ENCODE measurements at places on chromosomes 5 and 9.

DNA sequence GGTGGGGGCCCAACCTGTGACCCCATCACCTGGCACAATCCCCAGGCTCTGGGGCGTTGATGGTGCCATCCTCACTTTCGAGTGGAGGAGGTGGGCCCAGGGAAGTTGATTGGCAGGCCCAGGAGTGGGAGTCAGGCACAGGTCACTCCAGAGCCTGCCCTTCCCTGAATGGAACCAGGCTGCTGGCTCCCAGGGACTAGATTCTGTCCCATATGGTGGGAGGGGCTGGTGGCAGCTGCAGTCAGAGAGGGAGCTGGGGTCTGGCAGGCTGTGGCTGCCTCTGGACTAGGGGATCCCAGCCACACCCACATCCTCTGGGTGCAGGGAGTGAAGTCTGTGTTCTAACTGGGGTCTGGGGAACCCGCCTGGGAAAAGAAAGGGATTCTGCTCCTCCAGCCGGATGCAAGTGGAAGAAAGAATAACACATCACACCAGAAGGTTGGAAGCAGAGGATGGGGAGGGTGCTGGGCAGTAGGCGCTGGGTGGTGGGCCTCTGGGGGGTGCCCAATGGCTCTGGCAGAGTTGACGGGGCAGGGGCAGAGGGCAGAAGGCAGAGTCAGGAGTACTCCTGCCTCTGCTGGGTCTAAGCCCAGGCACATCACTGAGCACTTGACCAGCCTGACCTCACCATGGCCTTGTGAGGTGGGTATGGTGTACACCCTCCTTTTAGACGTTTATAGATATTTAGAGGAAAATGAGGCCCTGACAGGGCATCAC is 25.8 kb downstream of the CEL start:
- no peak for DNase-seq

GRCh38 chr5:160699301-160699700 is 152.7 kb downstream of the ATP10B start:
- DNase-seq: no peak

DNA sequence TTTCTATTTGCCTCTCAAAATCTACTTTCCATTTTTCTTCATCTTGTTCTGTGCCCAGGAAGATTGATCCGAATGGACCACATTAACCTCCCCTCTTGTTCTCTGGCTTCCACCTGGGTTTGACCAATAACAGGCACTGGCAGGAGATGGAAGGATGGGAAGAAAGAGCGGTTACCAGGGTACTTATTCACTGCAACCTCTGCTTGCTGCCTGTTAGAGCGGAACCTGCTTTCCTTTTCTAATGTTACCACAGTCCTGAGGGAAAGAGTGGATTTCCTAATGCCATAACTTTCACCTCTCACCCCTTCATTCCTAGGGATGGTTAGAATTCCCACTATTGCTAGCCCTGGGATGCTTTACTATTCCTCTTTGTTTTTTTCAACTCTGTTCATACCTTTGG is 262.1 kb downstream of the RFX3 start:
- no peak for DNase-seq

DNA sequence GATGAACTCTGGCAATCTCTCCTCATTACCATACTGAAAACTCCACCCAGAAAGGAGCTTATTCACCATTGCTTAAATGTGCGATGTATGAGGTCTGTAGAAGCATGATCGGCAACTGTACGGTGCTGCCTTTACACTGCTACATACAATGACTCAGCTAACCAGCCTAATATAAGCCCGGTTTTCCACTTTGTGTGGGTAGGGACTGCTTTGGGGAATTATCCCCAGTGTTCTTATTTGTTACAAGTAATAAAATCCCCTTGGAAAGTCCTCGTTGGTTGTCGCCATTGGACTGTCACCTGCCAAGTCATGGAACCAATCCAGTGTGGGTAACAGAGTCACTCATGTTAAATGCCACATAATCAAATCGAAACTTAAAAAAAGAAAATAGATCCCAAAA is 23.5 kb upstream of the TENT2 start:
- no peak for DNase-seq

DNA sequence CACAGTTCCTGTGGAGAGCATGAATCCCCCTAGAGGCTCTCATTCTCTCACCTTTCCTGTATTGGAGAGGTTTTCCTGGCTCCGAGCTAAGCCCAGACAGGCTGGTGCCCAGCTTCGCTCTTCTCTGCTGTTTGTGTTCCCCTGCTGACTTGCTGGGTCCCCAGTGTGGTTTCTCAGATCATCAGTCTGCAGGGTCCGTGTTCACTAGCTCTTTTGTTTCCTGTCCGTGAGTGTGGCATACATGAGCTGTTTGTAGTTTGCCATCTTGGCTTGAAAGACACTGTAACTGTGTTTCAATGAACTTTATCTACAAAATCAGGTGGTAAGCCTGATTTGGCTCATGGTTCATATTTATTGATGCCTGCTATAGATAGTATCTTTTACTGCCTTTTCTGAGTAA is 23.8 kb downstream of the LOX start:
- DNase-seq: no peak

GRCh38 chr9:5688109-5688508 is 59.2 kb downstream of the RIC1 start:
- no peak for DNase-seq

DNA sequence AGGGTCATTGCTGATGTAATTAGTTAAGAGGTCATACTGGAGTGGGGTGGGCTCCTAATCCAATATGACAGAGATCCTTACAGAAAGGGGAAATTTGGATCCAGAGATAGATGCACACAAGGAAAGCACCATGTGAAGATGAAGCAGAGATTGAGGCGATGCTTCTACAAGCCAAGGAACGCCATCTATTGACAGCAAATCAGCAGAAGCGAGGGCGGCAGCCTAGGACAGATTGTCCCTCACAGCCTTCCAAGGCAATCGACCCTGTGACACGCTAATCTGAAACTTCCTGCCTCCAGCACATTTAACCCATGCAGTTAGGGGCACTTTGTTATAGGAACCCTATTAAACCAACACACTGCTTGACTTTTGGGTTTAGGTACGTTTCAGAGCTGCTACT is 285.1 kb upstream of the DAP start:
- no peak for DNase-seq

DNA sequence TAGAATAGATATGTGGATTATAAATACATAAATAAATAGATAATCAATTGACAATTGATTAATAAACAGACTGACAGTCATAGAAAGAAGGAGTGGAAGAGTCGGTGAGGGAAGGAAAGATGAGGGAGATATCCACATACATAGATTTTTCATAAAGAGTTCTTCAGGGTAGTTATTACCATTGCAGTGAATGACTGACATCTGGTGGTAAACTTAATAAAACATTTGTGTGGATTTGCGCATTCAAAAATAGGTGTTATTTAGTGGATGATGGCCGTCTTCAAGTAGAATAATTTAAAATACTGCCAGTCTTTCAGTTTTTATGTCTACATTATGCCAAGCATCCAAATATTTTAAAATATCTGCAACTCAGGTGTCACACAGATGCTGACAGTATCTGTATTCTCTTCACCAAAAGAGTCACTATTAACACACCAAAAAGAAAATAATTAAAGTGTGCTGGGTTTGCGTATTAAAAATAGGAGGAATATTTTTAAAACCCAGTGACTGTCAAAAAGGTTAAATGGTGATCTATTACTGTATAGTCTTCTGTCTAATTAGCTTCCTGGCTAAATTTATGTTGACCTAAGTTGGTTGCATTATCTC is 78.8 kb downstream of the GIN1 start:
- peak; percentile 63 for DNase-seq

DNA sequence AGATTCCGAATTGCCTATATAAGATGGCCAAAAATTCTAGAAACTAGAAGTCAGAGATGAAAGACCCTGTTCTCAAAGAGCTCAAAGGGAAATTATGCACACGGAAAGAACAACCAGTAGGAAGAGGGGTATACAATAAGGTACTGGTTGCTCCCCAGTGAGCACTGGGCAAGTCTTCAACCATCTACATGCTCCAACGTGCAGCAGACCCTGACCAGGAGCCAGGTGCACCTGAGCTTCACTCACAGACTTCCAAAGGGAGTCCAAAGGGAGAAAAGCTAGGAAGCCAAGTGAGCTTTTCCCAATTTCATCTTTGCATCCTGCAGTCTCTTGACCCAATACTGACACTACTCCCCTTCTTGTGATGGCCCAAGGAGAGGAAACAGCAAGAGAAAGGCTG is 3.9 kb downstream of the REEP5 start:
- DNase-seq: no peak
